ENCODE measurements at places on chromosomes 6 and 20.

DNA sequence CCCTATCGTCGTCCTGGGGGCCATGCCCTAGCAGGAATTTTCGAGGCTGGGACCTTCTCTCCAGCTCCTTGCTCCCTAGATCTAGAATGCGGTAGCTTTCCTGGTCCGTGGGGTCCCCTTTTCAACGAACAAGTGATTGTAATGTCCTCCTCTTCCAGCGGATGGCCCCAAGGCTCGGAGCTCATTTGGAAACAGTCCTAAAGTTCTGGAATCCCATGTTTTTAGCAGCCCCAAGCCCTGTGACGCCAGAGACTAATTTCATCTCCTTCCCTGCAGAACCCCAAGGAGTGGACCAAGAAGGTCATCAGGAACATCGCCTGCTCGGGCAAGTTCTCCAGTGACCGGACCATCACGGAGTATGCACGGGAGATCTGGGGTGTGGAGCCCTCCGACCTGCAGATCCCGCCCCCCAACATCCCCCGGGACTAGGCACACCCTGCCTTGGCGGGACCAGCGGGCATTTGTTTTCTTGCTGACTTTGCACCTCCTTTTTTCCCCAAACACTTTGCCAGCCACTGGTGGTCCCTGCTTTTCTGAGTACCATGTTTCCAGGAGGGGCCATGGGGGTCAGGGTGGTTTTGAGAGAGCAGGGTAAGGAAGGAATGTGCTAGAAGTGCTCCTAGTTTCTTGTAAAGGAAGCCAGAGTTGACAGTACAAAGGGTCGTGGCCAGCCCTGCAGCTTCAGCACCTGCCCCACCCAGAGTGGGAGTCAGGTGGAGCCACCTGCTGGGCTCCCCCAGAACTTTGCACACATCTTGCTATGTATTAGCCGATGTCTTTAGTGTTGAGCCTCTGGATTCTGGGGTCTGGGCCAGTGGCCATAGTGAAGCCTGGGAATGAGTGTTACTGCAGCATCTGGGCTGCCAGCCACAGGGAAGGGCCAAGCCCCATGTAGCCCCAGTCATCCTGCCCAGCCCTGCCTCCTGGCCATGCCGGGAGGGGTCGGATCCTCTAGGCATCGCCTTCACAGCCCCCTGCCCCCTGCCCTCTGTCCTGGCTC, 48.5 kb downstream of the PYGB start:
- peak; percentile 45 for DNase-seq

DNA sequence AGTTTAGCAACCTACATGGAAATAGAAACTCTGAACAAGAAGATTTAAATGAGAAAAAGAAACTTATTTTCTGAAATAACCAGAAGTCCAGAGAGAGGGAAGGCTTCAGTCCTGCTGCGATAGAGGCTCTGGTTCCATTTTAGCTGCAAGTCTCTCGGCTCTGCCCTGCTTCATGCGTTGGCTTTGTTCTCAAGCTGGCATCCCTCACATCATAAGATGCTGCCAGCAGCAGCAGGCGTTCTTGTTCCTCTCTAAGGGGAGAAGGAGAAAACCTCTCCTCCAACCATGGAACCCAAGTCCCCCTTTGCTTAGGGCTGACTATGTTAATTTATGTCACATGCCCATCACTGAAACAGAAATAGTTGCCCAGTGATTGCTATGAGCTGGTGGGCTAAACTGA, 46.4 kb upstream of the PMEPA1 start:
- no peak for DNase-seq

DNA sequence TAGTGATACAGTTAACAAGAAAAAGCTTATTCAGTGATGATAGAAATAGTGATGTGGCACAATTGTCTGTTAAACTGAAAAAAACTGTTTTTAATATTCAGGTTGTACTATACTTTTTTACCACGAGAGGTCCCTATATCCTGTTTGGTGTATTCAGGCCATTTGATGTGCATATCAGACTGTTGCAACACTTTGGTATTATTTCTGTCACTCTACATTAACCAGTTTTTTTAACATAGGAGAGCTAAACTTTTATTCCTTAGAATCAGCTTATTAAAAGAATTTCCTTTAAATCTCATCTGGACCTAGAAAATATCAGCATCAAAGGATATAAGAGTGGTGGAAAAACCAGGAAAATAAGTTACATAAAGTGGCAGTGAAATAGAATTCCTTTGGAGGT, 36.8 kb downstream of the TSPYL4 start:
- DNase-seq: peak; percentile 65

DNA sequence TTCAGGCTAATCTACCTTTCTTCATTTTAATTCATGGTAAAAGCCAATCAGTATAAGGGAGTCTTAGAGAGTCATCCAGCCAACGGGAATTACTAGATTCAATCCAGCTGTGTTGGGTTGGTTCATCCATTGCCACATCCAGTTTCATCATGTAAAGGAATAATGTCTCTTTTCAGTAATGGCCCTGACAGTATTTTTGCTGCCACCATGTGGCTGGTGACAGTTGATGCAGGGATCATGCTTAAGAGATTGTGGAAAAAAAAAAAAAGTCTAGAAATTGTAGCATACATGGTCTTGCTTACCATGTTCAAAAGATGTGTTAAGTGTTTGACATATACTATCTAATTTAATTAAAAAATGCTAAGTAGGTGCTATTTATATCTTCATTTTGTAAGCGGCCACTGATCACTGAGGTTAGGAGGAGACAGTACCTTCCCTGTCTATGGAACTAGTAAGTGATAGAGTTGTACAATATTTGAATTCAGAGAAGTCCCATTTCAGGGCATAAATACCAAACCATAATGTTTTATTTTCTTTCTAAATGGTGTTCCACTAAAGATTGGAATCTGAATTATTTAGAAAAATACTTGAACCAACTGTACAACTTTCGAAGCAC, 135.9 kb downstream of the KHDRBS2 start:
- no peak for DNase-seq

- DNase-seq: no peak
These were observed 246.3 kb upstream of the PREP start for GRCh38 chr6:105649192-105649591.
